ENCODE measurements at places on chromosomes 7 and 10. TPM values are rescaled to one million over a fixed set of nuclear protein-coding genes. Genes with fewer than 3 reads are reported as not detected.

UNC5B gene
- 17.1 TPM for total RNA-seq

ANKRD22 gene
- not detected for total RNA-seq

CDK1 gene
- total RNA-seq, result 80.5 TPM

CALHM3 gene
- not detected for total RNA-seq

ASAH2 gene
- total RNA-seq, result 1.3 TPM

RRP12 gene
- 20.7 TPM for total RNA-seq

NKX1-2 gene
- not detected for total RNA-seq

NPTX2 gene
- 0.45 TPM for total RNA-seq

KCNMA1 gene
- 7.7 TPM for total RNA-seq

SKIDA1 gene
- 2.7 TPM for total RNA-seq

TRPV6 gene
- not detected for total RNA-seq

PIK3AP1 gene
- not detected for total RNA-seq

KEL gene
- under 0.01 TPM for total RNA-seq

GIMAP1 gene
- total RNA-seq, result not detected

LEP gene
- total RNA-seq, result not detected

MRLN gene
- total RNA-seq, result not detected

GBX1 gene
- not detected for total RNA-seq

DNAJB9 gene
- 9.9 TPM for total RNA-seq

SHH gene
- total RNA-seq, result not detected

C7orf57 gene
- not detected for total RNA-seq

FFAR4 gene
- not detected for total RNA-seq

HOXA11 gene
- not detected for total RNA-seq

ASNS gene
- 160 TPM for total RNA-seq

C10orf90 gene
- 0.15 TPM for total RNA-seq

TEX47 gene
- not detected for total RNA-seq

HTR7 gene
- 2.1 TPM for total RNA-seq

SCIN gene
- not detected for total RNA-seq

TRIM4 gene
- total RNA-seq, result 15.6 TPM

SLC13A1 gene
- not detected for total RNA-seq

TMEM196 gene
- not detected for total RNA-seq

SFRP5 gene
- total RNA-seq, result not detected

MKX gene
- 1.2 TPM for total RNA-seq

SPDYE1 gene
- not detected for total RNA-seq

SPDYE8 gene
- total RNA-seq, result not detected

ENTPD1 gene
- not detected for total RNA-seq

PKD2L1 gene
- total RNA-seq, result not detected

EPHB4 gene
- total RNA-seq, result 42.2 TPM

PDK4 gene
- 0.45 TPM for total RNA-seq

All from bronchus fibroblast of lung (primary cell).